Epithelial cell of proximal tubule (primary cell): ENCODE measurements at places on chromosomes 4 and X. TPM values are rescaled to one million over a fixed set of nuclear protein-coding genes. Genes with fewer than 3 reads are reported as not detected.

GRCh38 chrX:103889216-103889615 lies 57.2 kb upstream of the RAB9B start:
- DNase-seq: no peak

- no peak for DNase-seq
These were observed 562.1 kb upstream of the ADGRL3 start for GRCh38 chr4:60637976-60638375.

GRCh38 chr4:7539659-7540058 lies 104.9 kb upstream of the PSAPL1 start:
- DNase-seq: no peak

Gene GCNA
- total RNA-seq: 0.14 and 0.52 TPM in 2 replicates
